ENCODE measurements at places on chromosomes 7 and 10.

- DNase-seq = no peak
Observed at GRCh38 chr10:21599582-21599981, 65.5 kb downstream of the MLLT10 start.

- DNase-seq = no peak
Observed at GRCh38 chr10:33038672-33039071, 80.6 kb upstream of the ITGB1 start.

DNA sequence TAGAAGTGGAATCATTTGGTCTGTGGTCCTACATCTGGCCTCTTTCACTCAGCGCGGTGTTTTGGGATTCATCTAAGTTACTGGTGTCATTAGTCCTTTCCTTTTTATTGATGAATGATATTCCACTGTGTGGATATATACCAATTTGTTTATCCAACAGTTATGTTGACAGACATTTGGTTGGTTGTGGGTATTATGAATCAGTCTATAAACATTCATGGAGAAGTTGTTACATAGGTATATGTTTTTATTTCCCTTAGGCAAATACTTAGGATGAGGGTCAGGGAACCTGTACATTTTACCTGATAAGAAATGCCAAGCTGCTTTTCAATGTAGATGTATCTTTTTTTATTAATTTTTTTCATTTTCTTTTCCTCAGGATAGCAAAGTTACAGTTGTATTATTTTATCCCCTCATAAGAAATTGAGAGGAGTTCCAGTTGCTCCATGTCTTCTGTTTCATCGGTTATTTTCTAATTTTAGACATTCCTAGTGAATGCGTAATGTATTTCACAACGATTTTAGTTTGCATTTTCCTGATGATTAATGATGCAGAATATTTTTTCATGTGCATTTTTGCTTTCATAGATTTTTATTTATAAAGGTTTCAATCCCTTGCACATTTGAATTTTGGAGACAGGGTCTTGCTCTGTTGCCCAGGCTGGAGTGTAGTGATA lies 203.8 kb upstream of the SH2B2 start:
- DNase-seq = no peak

DNA sequence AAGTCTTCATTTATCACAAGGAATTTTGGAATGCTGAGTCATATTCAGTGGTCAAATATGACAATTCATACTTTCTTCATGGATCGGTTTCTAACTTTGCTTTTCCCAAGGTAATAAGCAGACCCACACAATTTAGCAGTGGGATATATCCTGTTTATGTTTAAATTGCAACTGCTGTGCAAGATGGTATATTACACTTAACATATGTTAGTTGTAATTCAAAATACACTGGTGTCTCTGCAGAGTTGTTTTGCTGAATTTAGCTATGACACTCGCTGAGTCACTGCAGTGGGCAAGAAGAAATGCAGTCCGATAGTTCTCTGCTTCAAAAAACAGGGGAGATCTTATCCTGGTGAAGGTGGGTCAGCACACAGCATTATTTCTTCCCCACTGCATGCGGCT lies 194.8 kb upstream of the PTN start:
- DNase-seq = peak; percentile 62

GRCh38 chr10:96168546-96168945 lies 38.4 kb downstream of the ZNF518A start:
- no peak for DNase-seq

DNA sequence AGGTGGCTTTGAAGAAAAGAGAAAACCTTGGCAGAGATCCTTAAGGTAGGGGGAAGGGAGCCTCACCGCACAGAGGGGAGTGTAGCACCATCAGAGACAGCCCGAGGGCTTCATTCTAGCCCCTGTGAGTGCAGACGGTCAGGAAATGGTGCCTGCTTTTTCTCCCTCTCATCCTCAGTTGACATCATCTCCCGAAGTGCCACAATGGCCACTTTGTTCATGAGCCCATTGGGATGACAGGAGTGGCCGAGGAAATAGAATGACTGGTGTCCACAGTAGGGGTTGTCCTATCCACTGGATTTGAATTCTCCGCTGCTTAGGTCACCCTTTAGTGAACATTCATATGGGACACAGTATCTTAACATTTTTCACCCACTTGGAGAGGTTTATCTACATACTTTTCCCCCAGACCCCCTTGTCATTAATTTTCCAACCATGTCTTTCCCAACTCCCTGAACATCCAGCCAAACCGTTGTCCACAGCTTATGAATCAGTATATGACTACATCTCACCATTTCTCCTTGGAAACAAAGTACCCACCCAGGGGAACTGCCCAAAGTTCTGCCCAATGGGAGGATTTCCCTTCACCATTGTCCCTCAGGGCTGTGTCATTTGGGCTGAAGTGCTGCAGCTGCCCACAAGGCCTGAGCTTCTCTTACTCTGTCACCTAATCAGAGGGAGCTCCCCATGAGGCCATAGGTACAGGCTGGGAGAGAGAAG lies 108.8 kb downstream of the ADCY1 start:
- no peak for DNase-seq

DNA sequence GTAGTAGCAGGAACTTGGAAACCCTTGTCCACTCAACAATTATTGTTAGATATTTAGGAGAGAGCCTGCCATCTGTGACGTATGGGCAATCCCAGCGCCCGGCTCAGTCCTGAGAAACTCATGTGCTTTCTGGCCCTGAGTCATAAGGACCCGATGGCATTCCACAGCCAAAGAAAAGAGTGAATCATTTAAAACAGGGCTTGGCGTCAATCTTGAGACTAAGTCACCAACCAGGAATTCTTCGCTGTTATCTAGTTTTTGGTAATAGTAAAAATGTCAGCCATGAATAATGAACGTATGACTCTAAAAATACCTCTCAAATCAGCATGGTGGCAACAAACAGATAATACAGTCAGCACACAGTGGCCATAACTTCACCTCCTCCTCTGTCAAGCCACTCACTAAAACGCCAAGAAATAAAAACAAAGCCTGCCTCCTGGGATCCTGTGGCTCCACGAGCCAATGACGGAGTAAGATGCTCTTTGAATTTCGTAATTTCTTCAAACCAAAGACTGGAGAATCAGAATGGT lies 140.8 kb downstream of the ADAM12 start:
- peak; percentile 97 for DNase-seq

GRCh38 chr7:106681815-106682495 lies 21.0 kb upstream of the CCDC71L start:
- DNase-seq = peak; percentile 18

DNA sequence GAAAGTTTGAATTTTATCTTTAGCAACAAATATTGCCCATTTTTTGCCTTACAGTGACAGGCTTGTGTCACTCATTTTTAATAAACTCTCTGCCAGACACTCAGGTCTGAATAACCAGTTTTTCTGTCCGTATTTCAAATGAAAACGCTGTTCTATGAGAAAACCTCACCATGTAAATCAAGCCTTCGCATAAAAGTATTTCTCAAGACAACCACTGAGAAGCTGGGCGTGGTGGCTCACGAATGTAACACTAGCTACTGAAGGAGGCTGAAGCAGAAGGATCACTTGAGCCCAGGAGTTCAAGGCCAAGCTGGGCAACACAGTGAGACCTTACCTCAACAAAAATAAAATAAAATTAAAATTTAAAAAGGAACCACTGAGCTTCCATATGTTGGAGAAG lies 339.3 kb downstream of the PARD3 start:
- DNase-seq = peak; percentile 5

Measured in adipocyte (in vitro differentiated cells).